ENCODE measurements at places on chromosomes 5 and 9. TPM values are rescaled to one million over a fixed set of nuclear protein-coding genes. Genes with fewer than 3 reads are reported as not detected.

POLR3G gene
- 0.85 TPM for total RNA-seq

SNCAIP gene
- 8.1 TPM for total RNA-seq

GRCh38 chr5:73387601-73388305, 60.8 kb downstream of the FOXD1 start:
- H3K36me3 ChIP-seq: no peaks in the 10 kb centered on the region
- no peak for DNase-seq
- no peak overlapping the region for H3K4me3 ChIP-seq
- no peak overlapping the region for H3K27ac ChIP-seq
- no peaks in the 10 kb centered on the region for H3K27me3 ChIP-seq
- H3K4me1 ChIP-seq: no peaks in the 10 kb centered on the region

- H3K4me1 ChIP-seq: no peaks in the 10 kb centered on the region
- H3K36me3 ChIP-seq: no peaks in the 10 kb centered on the region
- no peak overlapping the region for H3K27ac ChIP-seq
- no peak overlapping the region for H3K4me3 ChIP-seq
These were observed 309.9 kb upstream of the ST8SIA4 start for GRCh38 chr5:101212942-101213514.

ADAMTS19 gene
- 0.59 TPM for total RNA-seq

DNA sequence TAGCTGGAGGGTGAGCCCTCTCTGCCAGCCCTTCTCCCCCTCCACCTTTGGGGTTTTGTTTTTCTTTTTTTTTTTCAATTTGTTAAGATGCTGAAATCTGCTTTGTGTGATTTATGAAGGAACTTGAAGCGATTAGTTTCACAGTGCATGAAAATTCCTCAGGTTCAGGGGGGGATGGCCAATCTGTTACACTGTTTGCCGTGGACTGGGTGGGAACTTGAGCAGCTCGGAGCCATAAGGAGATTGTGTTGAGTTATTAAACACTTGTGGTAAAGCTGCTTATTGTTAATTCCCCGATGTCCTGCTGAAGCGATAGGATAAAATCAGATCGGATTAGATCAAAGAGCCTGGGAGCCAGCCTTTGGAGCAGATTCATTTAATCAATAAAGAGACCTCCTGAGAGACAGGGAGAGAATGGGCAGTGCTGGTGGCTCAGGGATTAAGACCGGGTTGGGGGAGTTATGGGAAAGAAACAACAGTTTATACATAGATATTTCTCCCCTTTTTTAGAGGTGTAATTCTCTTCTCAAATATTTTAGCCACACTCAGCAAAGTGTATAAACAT, 105.8 kb upstream of the SPATA31D4 start:
- no peaks in the 10 kb centered on the region for H3K27me3 ChIP-seq
- H3K4me3 ChIP-seq: no peak overlapping the region
- DNase-seq: no peak
- no peaks in the 10 kb centered on the region for H3K4me1 ChIP-seq

DNA sequence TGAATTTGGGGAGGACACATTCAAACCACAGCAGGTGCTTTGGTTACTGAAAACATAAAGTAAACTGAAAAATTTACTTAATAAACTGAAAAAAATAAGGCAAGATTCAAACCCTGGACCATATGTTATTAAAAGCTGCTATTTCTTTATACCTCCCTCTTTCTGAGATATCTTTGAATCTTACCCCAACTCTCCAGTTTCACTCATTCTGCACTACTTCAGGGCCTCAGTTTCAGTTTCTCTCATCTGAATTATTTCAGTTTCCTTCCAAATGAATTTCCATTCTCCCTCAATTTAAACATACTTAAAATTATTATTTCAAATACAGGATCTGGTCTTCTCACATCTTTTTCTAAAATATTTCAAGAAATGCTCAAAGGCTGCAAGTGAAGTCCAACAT, 4.9 kb upstream of the OXCT1 start:
- no peak overlapping the region for H3K27ac ChIP-seq
- H3K4me3 ChIP-seq: no peak overlapping the region
- no peak for DNase-seq
- H3K36me3 ChIP-seq: no peaks in the 10 kb centered on the region
- no peaks in the 10 kb centered on the region for H3K27me3 ChIP-seq

DNA sequence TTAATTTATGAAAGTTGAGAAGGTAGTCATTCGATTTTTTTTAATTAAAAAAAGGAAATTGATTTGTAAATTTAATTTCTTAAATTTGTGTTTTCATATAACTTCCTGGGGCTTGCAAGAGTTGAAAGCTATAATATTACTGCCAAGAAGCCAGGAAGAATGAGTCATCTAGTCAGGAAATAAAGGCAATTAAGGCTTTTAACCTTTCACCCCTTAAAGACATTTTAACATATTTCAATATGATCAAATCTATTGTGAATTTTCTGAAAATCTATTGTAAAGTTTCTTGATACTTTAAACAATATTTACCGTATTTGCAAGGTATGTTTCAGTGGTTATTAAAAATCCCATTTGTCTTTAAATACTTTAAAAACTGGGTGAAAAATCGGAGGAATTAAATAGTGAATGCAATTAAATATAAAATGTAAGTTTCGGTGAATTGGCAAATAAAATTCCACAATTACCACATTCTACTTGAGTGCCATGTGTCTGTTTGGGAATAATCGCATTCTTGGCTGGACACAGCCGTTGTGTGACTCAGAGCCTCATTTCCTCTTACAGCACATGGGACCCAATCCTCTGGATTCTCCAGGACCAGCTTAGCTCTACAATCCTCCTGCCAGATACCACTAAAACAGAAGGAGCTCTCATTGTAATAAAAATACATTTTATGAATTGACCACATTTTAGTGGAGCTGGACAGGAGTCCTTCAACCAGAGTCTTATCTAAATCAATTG, 310.7 kb downstream of the HCN1 start:
- H3K27ac ChIP-seq: no peak overlapping the region
- no peaks in the 10 kb centered on the region for H3K36me3 ChIP-seq
- H3K27me3 ChIP-seq: no peaks in the 10 kb centered on the region

CEL gene
- 1.9 TPM for total RNA-seq

GRCh38 chr5:91146230-91146629, 236.9 kb downstream of the ARRDC3 start:
- no peaks in the 10 kb centered on the region for H3K36me3 ChIP-seq
- H3K27ac ChIP-seq: peak overlapping the region; percentile 51
- no peaks in the 10 kb centered on the region for H3K27me3 ChIP-seq
- DNase-seq: no peak
- no peak overlapping the region for H3K4me3 ChIP-seq

DNA sequence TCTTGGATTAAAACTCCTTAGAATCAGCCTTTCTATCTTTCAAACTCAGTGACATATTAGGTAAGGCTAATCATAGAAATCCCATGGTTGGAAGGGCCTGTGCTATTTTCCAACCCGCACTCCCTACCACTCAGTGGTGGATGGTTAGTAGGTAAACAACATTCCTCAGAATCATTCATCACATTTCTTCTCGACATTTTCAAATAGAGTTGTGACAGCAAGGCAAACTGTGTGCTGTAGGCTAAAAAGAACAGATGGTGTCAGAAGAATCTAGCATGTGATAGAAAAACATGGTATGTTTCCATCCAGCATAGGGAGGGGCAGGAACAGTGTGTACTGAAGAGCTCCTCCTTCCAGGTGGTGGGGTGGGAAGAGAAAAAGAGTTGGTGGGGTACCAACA, 227.3 kb upstream of the NMUR2 start:
- peaks cover 5% of the 10 kb centered on the region for H3K4me1 ChIP-seq
- peak overlapping the region; percentile 67 for H3K27ac ChIP-seq
- H3K36me3 ChIP-seq: no peaks in the 10 kb centered on the region
- no peak overlapping the region for H3K4me3 ChIP-seq

PCDHA9 gene
- 0.04 TPM for total RNA-seq

DNA sequence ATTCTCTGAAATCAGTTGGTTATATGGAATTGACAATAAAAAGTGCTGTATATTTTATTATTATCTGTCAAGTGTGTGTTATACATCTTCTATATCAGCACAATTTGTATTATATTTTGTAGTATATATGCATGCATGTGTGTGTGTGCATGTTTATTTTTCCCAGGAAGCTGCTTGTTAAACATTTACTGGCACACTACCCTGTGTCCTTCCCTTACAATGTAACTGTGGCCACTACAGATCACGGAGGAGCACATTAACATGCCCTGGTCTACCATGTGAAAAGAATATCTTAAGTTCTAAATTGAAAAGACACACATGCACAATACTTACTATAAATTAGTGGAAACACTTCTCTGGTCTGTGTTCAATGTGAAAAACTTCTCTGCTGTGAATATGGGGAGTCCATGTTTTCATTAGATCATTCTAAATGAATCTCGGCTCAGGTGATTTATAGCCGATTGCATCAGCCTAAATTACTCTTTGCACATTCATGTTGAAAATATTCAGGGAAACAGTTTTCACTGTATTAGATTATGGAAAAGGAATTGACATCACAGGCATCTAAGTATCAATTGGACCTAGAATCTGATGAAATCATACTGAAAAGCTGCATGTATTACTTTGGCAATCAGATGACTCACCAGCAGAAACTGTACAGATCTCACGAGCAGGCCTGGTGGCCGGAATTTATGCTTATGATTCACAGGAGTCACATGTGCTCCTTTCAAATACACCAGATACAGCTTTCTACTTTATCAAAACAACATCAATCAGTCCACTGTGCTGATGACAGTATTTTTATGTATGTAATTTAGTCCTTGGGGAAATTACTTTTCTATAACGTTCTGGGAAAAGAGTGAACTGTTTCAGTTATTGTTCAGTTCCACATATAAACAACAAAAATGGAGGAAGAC, 39.4 kb downstream of the LURAP1L start:
- peak; percentile 86 for DNase-seq

GRCh38 chr9:135437259-135437658, 42.3 kb upstream of the PPP1R26 start:
- no peaks in the 10 kb centered on the region for H3K36me3 ChIP-seq
- no peaks in the 10 kb centered on the region for H3K27me3 ChIP-seq
- no peak overlapping the region for H3K27ac ChIP-seq

GRM6 gene
- total RNA-seq: not detected

FLT4 gene
- total RNA-seq: 4.2 TPM

GRCh38 chr9:20488691-20489090, 133.6 kb downstream of the MLLT3 start:
- no peaks in the 10 kb centered on the region for H3K36me3 ChIP-seq
- H3K4me3 ChIP-seq: no peak overlapping the region
- H3K4me1 ChIP-seq: no peaks in the 10 kb centered on the region
- no peak for DNase-seq
- no peak overlapping the region for H3K27ac ChIP-seq

CDH6 gene
- total RNA-seq: 2.2 TPM
